KBM-7 (cell line): ENCODE measurements at places on chromosomes 1 and 21.

GRCh38 chr1:1597275-1597930 lies 2.5 kb downstream of the FNDC10 start:
- DNase-seq: peak; percentile 57

- DNase-seq: peak; percentile 82
Measured at GRCh38 chr1:184792450-184792969, 37.9 kb upstream of the EDEM3 start.

GRCh38 chr1:115722221-115722620 lies 46.3 kb downstream of the CASQ2 start:
- DNase-seq: no peak

DNA sequence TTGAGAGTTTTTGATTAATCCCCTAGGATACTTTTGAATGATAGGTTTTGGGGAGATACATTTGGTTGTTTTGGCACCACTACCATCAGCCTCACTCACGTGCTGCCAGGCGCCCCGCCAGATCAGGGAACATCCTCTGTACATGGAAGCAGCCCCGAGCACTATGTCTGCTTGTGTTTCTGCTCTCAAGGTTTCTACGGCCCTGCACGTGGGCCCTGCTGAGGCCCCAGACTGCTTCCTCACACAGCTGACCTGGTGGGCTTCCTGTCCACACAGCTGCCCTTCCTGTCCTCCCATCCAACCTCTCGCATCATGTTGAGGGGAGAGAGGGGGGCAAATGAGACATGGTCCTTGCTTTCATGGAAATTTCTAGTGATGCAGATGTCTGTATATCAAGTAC lies 20.0 kb downstream of the ADARB1 start:
- no peak for DNase-seq

DNA sequence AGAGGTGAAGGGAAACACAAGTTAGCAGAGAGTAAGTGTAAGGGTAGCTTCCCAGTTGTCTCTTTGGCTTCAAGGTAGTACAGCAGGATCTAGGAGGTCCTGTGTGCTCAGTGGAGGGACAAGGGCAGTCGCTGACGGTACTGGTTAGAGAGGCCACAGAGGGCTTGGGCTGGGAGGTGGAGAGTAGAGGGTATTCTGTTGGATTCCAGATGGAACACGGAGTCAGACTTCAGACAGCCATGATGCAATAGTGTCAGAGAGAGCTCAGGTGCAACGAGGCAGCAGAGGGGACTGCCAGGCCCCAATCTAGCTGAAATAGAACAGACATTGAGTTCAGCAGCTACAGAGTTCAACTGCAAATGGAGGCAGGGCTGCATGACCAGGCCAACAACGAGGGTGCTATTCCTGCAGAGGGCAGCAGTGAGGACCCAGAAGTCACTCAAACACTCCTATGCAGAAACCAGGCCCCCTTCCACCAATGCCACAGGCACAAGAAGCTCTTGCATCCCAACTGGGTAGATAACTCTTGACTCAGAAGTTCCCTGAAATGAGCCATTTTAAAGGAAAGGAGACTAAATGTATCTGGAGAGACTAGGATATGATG lies 325.0 kb upstream of the ESRRG start:
- DNase-seq: peak; percentile 5

DNA sequence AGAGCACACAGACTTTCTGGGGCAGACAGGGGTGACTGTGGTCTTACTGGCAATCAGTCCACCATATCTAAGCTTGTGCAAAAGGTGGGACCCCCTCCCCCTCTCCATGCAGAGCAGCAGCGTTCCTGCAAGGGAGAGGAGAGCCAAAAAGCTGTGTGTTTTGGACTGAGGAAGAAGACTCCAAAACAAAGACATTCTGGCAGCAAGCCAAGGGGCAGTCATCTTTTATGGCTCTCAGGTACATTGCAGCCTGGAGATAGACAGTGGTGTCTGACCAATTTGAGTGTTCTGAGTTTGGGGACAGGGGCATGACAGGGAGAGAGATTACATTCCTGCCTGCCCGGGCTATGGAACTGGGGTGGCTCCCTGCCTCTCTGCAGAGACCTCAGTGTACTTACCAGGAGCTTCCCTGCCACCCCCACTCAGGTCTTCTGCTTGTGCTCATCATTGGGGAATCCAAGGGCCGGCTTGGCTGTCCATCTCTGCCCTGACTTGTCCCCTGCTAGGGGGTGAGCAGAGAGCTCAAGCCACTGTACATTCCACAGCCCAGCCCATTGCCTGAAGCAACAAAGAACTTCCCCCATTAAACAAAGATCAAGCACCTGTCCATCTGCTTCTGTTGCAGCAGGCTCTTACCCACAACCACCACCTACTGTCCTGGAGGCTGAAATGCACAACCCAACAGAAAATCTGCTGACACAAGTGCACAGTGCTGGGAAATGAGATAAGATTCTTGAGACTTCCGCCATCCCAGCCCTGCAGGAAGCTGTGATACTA lies 131.1 kb downstream of the EVI5 start:
- peak; percentile 13 for DNase-seq

- DNase-seq: peak; percentile 37
Measured at GRCh38 chr1:157968508-157968907, 24.9 kb upstream of the KIRREL1 start.

- no peak for DNase-seq
Measured at GRCh38 chr1:236619398-236619797, 15.1 kb upstream of the HEATR1 start.

DNA sequence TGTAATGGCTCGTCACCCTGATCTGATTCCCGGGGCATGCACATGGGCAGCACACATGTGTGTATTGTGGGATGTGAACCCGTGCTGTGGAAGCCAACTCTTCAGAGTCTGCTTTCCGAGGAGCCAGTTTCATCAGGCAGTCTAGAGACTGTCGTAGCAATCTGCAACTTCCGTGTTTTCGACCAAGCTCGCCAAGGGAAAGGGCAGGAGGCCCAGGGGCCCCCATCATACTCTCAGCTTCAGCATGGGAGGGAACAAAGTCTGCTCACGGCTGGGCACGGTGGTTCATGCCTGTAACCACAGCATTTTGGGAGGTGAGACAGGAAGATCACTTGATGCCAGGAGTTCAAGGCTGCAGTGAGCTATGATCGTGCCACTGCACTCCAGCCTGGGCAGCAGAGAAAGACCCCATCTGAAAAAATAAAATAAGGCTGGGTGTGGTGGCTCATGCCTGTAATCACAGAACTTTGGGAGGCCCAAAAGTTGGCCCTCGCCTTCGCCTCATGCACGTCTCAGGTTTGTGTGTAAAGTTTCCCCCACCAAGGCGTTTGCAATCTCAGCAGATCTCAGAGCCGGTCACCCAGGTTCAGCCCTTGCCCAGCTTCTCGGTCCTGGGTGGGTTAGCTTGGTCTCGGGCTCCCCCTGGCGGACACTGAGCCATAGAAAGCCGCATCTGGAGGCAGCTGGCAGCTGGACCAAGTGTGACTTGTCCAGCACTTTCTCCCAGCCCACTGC lies 48.5 kb upstream of the SLC25A33 start:
- DNase-seq: peak; percentile 82
